ENCODE measurements at places on chromosomes 1 and 21.

DNA sequence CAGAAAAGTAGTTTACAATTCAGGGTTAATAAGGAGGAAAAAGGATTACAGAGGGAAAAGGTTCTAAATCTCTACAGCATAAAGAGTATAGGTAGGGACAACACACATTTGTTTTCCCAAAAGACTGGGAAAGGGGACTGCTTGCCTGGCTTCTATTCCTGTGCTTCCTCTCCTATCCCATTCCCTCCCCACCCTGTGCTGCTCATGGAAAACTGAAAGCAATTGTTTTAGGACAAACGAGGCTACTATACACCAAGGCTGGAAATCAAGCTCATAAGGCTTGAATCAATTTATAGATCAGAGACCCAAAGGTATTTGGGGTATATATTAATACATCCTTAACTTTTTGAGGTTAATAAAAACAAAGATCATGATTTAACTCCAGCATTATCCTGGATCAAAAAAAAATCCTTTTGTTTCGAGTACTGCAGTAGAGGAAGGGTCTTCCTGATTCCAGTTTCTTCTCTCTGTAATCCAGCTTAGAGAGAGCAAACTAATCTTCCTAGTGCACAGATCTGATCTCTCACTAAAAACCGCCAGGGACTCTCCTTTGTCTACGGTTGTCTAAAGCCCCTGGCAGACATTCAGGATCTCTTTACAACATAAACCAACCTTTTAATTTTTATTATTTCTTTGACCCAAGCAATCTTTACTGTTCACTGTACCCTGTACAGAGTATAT lies 37.4 kb upstream of the A3GALT2 start:
- no peak for DNase-seq

DNA sequence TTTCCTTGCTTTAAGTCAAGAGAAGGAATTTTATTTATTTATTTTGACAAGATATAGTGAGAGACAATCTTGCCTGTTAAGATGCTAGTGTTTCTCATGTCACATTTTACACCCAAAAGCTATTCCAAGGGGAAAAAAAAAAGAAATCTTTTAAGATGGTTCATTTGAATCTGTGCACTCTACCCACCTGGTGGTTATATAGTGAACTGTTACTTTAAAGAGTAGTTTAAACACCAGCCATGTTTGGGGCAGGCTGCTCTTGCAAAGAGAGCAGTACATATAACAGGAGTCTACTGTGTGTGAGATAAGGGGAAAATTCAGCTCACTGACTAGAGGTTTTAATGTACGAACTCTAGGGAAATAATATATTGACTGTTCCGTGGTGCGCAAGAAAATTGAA lies 3.3 kb upstream of the ELAVL4 start:
- no peak for DNase-seq

GRCh38 chr21:36055551-36055950 lies 4.8 kb downstream of the SETD4 start:
- DNase-seq = no peak

- no peak for DNase-seq
Measured at GRCh38 chr1:84171481-84171880, 27.4 kb downstream of the PRKACB start.

- no peak for DNase-seq
Measured at GRCh38 chr1:13911697-13912619, 212.0 kb downstream of the PRDM2 start.
